AG04450 (cell line): ENCODE measurements at places on chromosomes 12 and 14.

- no peak for DNase-seq
These were observed 42.8 kb downstream of the MIS18BP1 start for GRCh38 chr14:45210159-45210558.

DNA sequence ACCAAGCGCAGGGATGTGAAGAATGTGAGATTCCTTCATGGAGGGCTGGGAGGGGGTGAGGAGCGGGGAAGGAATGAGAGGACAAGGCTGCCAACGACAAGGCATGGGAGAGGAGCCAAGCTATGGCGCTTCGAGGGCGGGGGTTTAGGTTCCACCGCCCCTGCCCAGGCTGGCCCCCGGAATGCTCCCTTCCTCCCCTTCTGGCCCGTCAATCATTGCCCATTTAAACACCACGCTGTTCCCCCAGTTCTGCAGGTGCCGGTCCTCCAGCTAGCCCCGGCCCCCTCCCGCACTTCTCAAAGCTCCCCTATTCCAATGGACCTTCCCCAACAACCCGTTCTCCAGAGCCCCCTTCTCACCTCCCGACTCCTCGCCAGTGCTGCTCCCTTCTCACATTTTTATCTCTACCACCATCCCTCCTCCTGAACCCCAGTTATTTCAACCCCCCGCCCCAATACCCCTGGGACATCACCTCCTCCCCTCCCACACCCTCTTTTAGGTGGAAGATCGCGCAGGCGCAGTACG lies 428 bp downstream of the RNF41 start:
- DNase-seq = peak; percentile 46

- no peak for DNase-seq
These were observed 18.1 kb upstream of the NEK9 start for GRCh38 chr14:75144944-75145343.

DNA sequence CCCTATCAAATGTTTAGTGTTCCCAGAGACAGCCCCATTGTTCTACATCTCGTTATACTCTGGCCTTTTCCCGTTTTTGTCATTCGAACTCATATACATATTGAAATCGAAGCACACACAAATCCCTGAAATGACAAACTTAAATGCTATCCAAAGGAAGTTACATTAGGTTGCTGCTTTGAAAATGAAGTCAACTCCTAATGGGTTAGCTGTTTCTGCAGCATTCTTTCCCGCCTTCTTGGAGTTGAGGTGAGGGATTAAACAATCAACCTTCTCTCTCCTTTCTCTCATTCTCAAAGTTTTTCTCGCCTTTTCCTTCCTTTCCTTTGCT lies 642 bp upstream of the PHC1 start:
- DNase-seq = no peak
